ENCODE measurements at places on chromosomes 1 and 21.

DNA sequence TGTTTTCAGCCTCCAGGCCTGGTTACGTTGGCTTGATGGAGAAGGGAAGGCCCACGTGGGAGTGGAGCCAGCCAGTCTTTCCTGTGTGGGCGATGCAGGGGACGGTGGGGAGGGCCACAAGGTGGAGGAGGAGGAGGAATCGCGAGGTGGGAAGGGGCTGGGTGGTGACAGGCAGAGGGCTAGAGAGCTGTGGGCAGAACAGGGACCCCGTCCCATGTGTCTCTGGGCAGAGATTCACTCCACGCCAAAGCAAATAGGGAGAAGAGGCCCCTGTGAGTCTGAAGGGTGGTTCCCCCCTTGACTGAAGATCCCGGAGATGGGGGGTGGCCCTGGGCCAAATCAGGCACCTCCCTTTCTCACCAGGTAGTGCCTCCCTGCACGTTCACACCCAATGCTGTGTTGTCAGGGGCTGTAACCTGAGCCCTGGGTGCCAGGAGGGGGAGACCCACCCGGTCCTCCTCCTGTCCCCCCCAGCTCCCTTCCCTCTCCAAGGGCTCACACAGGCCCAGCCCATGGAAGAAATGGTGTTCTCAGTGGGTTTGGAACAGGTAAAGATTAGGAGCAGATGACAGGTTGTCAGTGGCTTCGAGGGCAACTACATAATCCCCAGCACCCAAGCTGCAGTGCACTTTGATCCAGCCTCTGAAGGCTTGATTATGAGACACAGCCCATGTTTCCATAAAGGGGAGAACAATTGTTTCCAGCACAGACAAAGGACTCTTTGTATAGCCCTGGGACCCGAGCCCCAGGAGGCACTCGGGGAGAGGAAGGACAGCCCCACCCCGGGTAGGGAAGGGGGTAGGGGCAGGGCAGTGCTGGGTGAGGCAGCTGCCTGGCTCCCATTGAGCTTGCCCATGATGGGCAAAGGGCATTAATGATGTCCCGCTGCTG is 37.7 kb upstream of the GPR37L1 start:
- DNase-seq: no peak

- no peak for DNase-seq
Measured at GRCh38 chr1:28905921-28906666, 8.3 kb upstream of the EPB41 start.

- DNase-seq: no peak
Measured at GRCh38 chr1:14440166-14440565, 158.3 kb upstream of the KAZN start.

- DNase-seq: no peak
Measured at GRCh38 chr1:235450433-235450832, 53.8 kb downstream of the B3GALNT2 start.

- no peak for DNase-seq
Measured at GRCh38 chr1:230249695-230250480, 176.2 kb downstream of the PGBD5 start.

GRCh38 chr1:211356723-211357407 is 30.2 kb downstream of the TRAF5 start:
- peak; percentile 32 for DNase-seq

DNA sequence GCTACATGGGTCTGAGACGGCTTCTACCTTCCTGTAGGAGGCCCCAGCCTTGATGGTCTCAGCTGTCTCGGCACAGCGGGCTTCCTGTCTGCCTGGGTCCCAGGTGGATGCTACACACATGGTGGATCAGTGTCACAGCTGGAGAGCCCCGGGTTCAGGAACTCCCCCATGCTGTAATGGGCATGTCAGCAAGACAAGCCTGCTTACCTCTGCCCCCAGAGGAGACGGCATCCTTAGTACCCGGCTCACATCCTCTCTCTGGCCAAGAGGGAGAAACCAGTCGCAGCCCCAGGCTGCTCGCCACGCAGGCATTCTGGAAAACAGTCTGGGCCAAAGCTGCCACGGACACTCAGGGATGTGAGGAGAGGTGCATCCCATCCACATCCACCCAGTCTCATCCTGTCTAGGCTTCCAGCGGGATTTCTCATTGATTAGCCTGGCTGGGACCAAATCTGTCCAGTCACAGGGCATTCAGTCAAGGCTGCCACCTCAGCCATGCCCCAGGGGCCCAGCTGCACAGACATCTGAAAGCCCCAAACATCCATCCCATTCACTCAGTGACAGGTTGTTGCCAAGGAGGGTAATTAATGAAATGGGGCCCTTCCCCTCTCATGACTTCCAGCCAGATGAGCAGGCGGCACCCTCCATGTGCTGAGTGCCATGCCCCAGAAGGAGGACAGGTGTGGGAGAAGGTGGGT is 10.5 kb downstream of the SNAP47 start:
- no peak for DNase-seq

DNA sequence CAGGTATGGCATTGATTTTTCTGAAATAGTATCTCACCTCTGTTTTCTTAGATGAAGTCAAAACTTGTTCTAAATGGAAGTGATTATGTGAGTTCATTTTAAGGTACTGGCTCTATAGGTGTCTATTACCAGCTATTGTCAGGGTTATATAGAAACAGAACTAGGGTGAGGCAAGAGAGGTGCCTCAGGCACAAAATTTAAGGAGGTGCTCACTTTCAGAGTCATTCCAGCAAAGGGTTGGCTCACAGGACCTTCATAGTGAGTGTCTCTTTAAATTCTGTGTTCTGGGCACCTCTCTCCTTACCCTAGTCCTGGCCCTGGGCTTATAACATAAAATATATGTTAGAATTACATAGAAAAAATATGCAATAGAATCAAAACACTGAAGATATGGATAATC is 49.3 kb downstream of the KIAA0319L start:
- DNase-seq: no peak

DNA sequence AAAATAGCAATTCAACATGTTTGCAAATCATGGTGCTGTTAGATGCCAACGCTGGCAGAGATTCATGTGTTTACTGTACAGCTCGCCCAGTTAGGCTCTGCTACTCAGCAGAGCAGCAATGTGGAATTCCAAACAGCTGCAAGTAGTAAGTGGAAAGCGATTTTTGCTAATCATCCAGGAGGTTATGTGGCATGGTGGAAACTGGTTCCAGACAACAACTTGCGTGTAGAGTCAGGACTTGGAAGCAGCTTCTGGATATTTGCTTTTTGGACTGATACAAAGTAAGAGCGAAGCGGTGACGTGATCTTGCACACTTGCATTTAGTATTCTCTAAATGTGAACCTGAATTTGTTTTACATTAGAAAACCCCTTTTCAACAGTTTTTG is 27.1 kb upstream of the HHAT start:
- DNase-seq: no peak

DNA sequence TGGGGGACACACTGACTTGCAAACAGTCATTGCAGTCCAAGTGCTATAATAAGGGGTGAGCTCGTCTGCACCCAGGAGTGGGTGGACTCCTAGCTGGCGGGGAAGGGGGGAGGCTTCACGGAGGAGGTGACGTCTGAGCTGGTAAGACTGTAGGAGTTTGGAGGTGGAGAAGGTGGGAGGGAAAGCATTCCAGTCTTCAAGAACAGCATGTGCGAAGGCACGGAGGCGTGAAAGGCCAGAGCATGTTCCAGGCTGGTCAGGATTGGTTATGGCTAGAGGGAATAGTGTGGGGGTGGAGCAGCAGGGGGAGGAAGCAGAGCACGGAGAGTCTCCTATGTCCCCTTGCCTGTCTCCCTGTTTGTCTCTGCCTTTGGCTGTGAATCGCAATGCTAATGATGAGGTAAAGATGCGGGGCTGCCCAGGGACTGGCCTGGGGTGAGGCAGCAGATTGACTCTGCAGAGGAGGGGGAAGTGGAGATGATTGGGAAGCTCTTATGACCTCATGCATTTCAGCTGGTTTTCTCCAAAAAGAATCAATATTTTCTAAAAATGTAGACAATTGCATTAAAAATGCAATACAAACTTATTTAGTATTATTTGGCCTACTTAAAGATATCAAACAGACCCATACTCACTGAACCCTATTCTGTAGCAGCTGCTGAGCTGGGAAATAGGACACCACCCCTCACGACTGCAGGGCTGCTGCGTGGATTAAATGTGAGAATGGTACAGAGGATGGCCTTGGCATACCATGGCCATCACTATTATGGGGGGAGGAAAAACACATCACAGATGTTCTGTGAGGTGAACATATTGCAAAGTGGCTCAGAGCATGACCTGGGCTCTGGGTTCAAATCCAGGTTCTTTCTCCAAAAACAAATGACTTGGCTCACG is 2.6 kb upstream of the ZNF436 start:
- DNase-seq: no peak

- DNase-seq: no peak
Measured at GRCh38 chr1:213008564-213008963, 7.1 kb downstream of the ANGEL2 start.

- no peak for DNase-seq
Measured at GRCh38 chr1:18077657-18078215, 29.9 kb upstream of the IGSF21 start.

DNA sequence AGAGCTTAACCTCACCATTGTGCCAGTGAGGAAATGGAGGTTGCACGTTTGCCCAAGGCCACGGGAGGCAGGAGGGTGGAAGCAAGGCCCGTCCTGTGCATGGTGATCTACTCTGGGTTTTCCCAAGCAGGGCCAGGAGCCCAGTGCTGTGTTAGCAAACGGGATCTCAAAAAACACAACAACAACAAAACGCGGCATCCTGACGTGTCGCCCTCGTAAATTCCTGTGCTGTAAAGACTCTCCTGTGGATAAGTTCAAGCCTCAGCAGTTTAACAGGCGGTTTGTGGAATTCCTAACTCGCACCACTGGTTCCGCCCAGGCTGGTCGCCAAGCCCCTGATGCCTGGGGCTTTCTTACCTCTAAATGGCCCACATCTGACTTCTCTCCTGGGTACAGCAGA is 39.1 kb downstream of the TFF3 start:
- DNase-seq: no peak

GRCh38 chr1:233315718-233316301 is 11.7 kb upstream of the MAP3K21 start:
- DNase-seq: no peak

GRCh38 chr1:198674009-198674408 is 35.2 kb downstream of the PTPRC start:
- DNase-seq: no peak

DNA sequence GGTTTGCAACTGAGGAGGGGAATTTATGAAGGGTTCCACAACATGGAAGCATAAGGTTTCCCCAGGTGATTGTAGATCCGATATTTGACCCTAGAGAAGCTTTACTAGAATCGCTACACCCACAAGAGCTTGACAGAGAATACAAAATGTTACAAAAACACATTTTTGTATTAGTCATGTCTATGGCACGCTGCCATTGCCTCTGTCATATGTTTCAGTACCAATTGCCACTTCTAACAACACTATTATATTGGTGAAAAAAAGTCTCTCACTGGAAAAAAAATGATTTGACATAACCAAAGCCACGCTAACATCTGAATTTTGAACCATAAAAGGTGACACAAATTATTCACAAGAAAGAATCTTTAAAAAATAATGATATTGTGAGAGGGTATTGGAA is 214.5 kb downstream of the KCNT2 start:
- DNase-seq: peak; percentile 53

- DNase-seq: no peak
Measured at GRCh38 chr21:35169574-35169973, 120.5 kb upstream of the RUNX1 start.

- DNase-seq: no peak
Measured at GRCh38 chr1:228955691-228956090, 220.4 kb downstream of the RHOU start.

DNA sequence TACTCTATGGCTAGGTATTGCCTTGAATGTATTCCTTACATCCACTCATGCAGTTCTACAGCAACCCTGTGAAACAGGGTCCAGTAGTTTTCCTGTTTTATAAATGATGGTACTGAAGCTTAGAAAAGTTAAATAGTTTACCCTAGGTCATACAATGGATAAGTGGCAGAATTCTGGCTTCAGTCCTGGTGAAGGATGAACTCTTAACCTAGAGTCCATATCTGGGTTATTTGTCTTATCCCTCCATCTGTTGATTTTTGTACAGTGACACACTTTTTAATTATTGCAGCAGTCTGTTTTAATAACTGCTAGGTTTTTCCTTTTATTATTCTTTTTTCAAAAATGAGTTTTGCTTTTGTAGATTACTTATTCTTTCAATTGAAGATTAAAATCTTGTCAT is 263.9 kb downstream of the DNM3 start:
- no peak for DNase-seq

- DNase-seq: no peak
Measured at GRCh38 chr1:81392526-81393226, 408.1 kb upstream of the ADGRL2 start.

DNA sequence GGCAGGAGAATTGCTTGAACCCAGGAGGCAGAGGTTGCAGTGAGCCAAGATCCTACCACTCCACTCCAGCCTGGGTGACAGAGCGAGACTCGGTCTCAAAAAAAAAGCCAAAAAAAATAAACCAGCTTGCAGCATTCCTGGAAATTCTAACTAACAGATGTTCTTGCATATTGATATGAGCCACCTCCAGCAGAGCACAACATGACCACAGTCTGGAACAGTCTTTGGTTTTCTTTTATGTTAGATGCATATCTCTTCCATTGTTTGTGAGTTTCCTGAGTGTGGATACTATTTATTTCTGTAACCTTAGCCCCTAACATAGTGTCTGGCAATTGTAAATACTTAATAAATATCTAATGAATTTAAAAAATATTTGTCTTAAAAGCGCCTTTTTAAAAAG is 23.9 kb downstream of the IFNAR1 start:
- DNase-seq: no peak

- no peak for DNase-seq
Measured at GRCh38 chr21:44789880-44790279, 11.7 kb downstream of the UBE2G2 start.

GRCh38 chr1:14602136-14602535 is 3.7 kb downstream of the KAZN start:
- DNase-seq: no peak

DNA sequence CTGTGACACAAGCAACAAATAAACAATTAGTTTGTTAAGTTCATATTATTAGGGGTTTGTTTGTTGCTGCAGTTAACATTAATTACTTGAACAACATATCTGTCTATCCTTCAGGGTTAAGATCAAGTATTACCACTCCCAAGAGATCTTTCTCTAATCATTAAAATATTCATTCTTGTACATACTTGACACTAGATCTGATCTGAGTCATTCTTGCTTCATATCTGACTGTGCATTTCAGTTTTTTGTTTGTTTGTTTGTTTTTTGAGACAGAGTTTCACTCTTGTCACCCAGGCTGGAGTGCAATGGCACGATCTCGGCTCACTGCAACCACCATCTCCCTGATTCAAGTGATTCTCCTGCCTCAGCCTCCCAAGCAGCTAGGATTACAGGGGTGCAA is 613.3 kb upstream of the PLXNA2 start:
- no peak for DNase-seq

GRCh38 chr1:182622901-182623528 is 18.8 kb upstream of the RGS16 start:
- DNase-seq: no peak

- DNase-seq: peak; percentile 49
Measured at GRCh38 chr1:164786980-164787833, 228.2 kb downstream of the PBX1 start.

DNA sequence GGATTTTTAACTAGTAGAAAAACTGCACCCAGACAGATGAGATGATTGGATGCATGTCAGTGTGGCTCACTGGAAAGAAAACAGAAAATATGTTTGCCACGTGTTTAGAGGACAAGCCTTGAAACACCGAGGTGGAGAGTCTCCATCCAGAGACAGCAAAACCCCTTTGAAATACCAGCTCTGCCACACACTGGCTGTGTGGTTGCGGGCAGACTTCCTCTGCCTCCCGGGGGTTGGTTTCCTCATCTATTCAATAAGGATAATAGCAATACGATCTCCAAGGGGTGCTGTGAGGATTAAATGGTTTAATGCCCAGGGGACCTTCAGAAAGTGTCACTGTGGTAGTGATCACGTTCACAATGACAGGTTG is 67.2 kb upstream of the PARP1 start:
- no peak for DNase-seq

- no peak for DNase-seq
Measured at GRCh38 chr1:21874328-21874727, 62.3 kb downstream of the LDLRAD2 start.

Data from stromal cell of bone marrow (primary cell).